Pancreas (tissue), 10 donors: ENCODE measurements at places on chromosomes 16 and 17. TPM values are rescaled to one million over a fixed set of nuclear protein-coding genes. Genes with fewer than 3 reads are reported as not detected.

DNA sequence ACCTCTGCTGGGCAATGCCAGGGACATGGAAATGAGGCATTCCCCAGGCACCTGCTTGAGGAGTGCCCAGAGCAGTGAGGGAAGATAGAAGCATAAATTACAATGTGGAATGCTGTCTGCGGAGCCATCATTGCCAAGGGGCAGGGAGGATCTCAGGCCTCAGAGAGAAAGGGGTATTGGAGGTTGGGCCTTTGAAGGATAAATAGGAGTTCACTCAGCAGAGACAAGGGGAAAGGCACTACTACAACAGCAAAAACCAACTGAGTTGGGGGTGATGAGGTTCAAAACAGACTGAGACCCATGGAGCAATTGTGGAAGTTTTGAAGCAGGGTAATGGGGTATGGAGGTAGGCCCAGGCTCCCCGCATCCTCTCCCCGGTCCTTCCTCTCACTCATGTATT lies 32.8 kb downstream of the SREBF1 start:
- H3K27ac ChIP-seq: no peak overlapping the region
- H3K4me3 ChIP-seq: no peak overlapping the region
- DNase-seq: no peak
- H3K4me1 ChIP-seq: no peaks in the 10 kb centered on the region
- H3K36me3 ChIP-seq: no peaks in the 10 kb centered on the region

- no peaks in the 10 kb centered on the region for H3K27me3 ChIP-seq
- H3K4me3 ChIP-seq: peak overlapping the region; percentile 59
- H3K36me3 ChIP-seq: no peaks in the 10 kb centered on the region
- peaks cover 8% of the 10 kb centered on the region for H3K4me1 ChIP-seq
Observed at GRCh38 chr17:1491443-1492248, 840 bp downstream of the MYO1C start.

GRCh38 chr17:76538281-76538931 lies 897 bp upstream of the CYGB start:
- no peak for DNase-seq
- no peaks in the 10 kb centered on the region for H3K4me1 ChIP-seq
- H3K27me3 ChIP-seq: no peaks in the 10 kb centered on the region
- H3K4me3 ChIP-seq: peak overlapping the region; percentile 39

- H3K36me3 ChIP-seq: no peaks in the 10 kb centered on the region
- no peak overlapping the region for H3K27ac ChIP-seq
- H3K4me3 ChIP-seq: no peak overlapping the region
Observed at GRCh38 chr16:78638371-78638770, 538.9 kb downstream of the WWOX start.

DNA sequence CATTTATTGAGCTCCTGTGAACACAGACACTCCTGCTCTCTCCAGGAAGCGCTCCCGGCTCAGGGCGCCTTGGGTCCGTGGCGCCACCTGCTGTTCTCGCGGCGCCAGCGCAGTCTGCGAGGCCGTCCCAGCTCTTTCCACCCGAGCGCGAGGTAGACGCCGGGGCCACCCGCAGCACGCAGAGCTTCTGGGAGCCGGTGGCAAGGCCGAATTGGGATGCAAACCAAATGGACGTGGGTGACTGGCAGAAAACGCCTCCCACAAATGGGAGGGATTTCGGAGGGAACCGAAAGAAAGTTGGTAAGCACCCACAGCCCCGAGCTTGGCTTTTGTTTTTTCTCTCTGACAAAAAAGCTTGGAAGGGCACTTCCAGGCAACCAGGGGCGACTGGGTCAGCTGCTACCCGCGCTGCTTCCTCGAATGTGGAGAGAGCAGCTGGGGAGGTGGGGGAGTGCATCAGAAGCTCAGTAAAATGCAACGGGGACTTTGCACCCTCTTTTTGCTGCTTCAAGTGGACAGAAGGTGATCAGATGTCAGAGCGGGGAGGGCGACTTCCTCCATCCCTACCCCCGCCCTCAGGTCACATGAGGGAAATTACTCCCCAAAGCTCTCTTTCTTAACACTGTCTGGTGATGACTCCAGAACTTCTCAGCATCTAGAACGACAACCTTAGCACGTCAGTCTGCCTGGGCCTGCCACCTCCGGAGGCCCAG lies 13.5 kb upstream of the N4BP1 start:
- no peaks in the 10 kb centered on the region for H3K27me3 ChIP-seq
- DNase-seq: peak; percentile 69
- no peaks in the 10 kb centered on the region for H3K36me3 ChIP-seq
- H3K4me3 ChIP-seq: peak overlapping the region; percentile 11

Gene HSD17B2
- 11.9 TPM for total RNA-seq
